SJCRH30 (cell line): ENCODE measurements at places on chromosomes 16 and 17. TPM values are rescaled to one million over a fixed set of nuclear protein-coding genes. Genes with fewer than 3 reads are reported as not detected.
A peak's percentile ranks its signal among the peaks of the same experiment; 100 is the strongest.

- peaks cover 37% of the 10 kb centered on the region for H3K4me1 ChIP-seq
- H3K36me3 ChIP-seq: no peaks in the 10 kb centered on the region
- H3K27me3 ChIP-seq: no peaks in the 10 kb centered on the region
- no peak for DNase-seq
These were observed 282.3 kb upstream of the CCL2 start for GRCh38 chr17:33972763-33973162.

DNA sequence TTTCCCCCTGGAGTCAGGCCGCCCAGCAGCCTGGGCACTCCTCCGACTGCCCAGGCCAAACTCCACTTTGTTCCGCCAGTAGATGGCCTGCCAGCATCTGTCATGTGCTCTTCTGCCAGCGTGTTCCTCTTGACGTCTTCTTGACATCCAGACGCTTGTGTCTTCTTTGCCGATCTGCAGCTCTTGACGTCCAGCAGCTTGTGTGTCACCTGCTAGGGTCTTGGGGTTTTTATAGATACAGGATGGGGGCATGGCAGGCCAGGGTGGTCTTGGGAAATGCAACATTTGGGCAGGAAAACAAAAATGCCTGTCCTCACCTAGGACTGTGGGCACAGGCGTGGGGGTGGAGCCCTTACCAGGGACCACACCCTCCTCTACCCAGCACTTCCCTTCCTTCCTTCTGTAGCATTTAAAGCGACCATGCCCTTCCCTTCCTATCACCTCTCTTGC, 88.7 kb downstream of the BMERB1 start:
- peaks cover 28% of the 10 kb centered on the region for H3K4me1 ChIP-seq
- H3K27ac ChIP-seq: no peak overlapping the region
- no peak for DNase-seq
- no peaks in the 10 kb centered on the region for H3K27me3 ChIP-seq

GRCh38 chr17:34246881-34247280, 8.2 kb upstream of the CCL2 start:
- H3K4me3 ChIP-seq: no peak overlapping the region
- H3K36me3 ChIP-seq: no peaks in the 10 kb centered on the region
- no peaks in the 10 kb centered on the region for H3K27me3 ChIP-seq
- DNase-seq: no peak
- H3K4me1 ChIP-seq: peaks cover 29% of the 10 kb centered on the region

GRCh38 chr16:13727943-13728342, 192.0 kb upstream of the ERCC4 start:
- H3K27me3 ChIP-seq: no peaks in the 10 kb centered on the region
- H3K4me3 ChIP-seq: no peak overlapping the region
- H3K36me3 ChIP-seq: no peaks in the 10 kb centered on the region

GRCh38 chr17:63621229-63621683, 961 bp upstream of the MAP3K3 start:
- no peaks in the 10 kb centered on the region for H3K36me3 ChIP-seq
- H3K4me3 ChIP-seq: peak overlapping the region; percentile 70
- peak overlapping the region; percentile 55 for H3K27ac ChIP-seq
- H3K4me1 ChIP-seq: peaks cover 5% of the 10 kb centered on the region; the same call in 1 of the 2 replicates
- no peaks in the 10 kb centered on the region for H3K27me3 ChIP-seq

DNA sequence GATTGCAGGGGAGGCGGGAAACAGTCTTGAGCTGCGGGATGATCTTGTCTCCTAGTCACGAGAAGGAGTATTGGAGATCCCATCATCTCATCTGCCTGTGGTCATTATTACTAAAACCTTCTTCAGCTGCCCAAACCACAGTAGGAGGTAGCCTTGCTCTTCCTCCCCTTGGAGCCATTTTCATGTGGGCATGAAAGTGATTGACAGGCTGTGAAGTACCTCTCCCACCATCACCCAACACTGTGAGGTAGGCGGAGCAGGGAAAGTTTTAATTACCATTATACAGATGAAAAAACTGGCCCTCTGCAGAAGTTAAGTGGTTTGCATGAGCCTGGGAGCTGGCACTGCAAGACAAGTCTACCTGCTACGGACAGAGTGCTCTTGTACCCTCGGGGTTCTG, 237.3 kb downstream of the MSI2 start:
- H3K27ac ChIP-seq: no peak overlapping the region
- H3K4me1 ChIP-seq: no peaks in the 10 kb centered on the region; the same call in 1 of the 2 replicates
- no peaks in the 10 kb centered on the region for H3K27me3 ChIP-seq
- H3K4me3 ChIP-seq: no peak overlapping the region

DNA sequence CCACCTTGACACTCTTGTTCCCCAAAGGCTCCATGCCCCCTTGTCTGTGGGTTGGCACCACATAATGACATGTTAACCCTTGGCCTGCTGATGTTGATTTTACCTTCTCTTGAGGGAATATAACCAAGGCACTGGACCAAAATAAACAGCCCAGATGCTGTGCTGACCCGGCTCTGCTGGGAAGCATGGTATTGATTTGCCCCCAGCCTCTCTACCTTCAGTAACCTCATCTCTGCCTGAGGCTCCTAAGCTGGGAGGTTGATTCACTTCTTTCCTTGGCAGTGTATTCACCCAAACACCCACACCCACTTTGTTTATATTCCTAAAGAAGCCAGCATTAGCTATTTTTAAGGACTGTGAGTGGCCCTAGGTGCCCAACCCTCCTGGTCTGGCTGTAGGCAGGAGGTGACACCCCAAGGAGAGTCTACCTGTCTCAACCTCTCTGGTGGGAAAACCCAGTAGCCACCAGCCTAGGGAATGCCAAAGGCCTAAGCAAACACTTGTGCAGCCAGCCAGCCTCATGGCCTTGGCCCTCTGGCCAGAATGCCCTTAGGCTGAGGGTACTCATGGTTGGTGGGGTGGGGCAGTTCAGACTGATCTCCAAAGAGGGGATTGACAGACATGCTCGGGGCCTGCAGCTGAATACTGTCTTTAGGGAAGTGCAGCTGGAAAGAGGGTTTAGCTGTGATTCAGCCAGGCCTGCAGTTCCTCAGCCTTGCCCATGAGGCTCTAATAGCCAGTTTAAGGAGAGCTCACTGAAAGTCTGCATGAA, 42.7 kb downstream of the GNAO1 start:
- H3K36me3 ChIP-seq: no peaks in the 10 kb centered on the region
- H3K4me1 ChIP-seq: no peaks in the 10 kb centered on the region
- H3K4me3 ChIP-seq: no peak overlapping the region
- no peaks in the 10 kb centered on the region for H3K27me3 ChIP-seq

DNA sequence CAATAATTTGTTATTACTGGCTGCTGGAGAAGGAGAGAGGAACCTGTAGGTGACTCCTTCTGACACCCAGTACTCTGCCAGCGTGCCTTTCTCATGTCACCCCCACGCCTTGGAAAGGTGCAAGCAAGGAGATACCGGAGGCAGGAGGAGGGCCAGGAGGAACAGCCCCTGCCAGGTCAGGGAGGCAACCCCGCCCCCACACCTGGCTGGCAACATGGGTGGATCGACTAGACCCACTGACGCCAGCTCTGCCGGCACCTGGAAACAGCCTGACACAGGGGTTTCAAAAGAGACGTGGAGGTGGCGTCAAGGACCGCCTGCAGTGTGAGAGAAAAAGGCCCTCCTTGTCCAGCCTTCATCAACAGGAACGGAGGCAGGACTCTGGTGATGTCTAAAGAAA, 62.3 kb downstream of the CYB5B start:
- H3K36me3 ChIP-seq: no peaks in the 10 kb centered on the region
- no peaks in the 10 kb centered on the region for H3K27me3 ChIP-seq
- DNase-seq: no peak
- H3K4me1 ChIP-seq: 0 out of 2 replicates have a peak, but pooled peaks cover 4% of the 10 kb centered on the region
- H3K4me3 ChIP-seq: no peak overlapping the region

DNA sequence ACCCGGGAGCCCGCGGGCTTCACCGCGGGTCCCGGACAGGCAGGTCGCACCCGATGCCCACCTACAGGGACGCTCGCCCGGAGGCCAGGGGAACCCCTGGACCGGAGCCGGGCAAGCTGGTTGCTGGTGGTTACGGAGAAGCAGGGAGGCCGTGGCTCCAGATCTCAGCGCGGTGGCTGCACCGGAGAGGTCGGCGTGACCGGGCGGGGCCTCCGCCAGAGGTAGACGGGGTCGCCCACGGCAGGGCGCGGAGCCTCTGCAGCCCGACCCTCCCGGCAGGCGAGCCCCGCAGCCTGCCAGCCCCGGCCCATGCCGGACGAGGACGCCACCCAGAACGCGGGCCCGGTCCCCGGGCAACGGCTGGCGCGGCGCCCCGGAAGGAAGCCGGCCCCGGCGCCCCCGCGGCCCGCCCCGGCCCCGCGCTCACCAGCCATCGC, 341 bp downstream of the PCYT2 start:
- H3K36me3 ChIP-seq: peaks cover 4% of the 10 kb centered on the region; the same call in 1 of the 2 replicates
- H3K27ac ChIP-seq: no peak overlapping the region
- H3K4me1 ChIP-seq: peaks cover 5% of the 10 kb centered on the region; the same call in 1 of the 2 replicates
- H3K27me3 ChIP-seq: no peaks in the 10 kb centered on the region
- H3K4me3 ChIP-seq: peak overlapping the region; percentile 87
- DNase-seq: no peak

GRCh38 chr16:19935694-19936093, 51.0 kb upstream of the GPRC5B start:
- H3K4me1 ChIP-seq: no peaks in the 10 kb centered on the region
- no peaks in the 10 kb centered on the region for H3K36me3 ChIP-seq
- H3K4me3 ChIP-seq: no peak overlapping the region
- no peak overlapping the region for H3K27ac ChIP-seq
- peak; percentile 75 for DNase-seq

- peaks cover 10% of the 10 kb centered on the region for H3K4me1 ChIP-seq
- H3K4me3 ChIP-seq: no peak overlapping the region
- H3K27me3 ChIP-seq: no peaks in the 10 kb centered on the region
- no peak overlapping the region for H3K27ac ChIP-seq
- DNase-seq: no peak
These were observed 10.1 kb upstream of the ERCC4 start for GRCh38 chr16:13909872-13910303.

DNA sequence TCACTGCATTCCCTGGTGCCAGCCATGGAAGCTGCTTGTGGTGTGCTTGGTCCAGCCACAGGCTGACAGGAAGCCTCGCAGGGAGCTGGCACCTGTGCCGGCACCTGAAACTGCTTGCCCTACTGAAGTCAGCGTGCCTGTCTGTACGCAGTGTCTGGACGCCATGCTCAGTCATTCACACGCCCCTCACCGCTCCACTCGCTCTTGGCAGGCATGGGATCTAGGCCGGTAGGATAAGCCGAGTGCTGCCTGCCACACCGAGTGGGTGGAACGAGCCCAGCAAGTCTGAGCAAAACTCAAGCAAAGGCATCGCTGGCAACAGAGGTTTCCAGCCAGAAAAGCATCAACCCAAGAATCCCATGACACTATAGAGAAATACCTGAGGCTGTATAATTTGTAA, 350.6 kb downstream of the CDH11 start:
- no peaks in the 10 kb centered on the region for H3K36me3 ChIP-seq
- H3K4me3 ChIP-seq: no peak overlapping the region
- no peaks in the 10 kb centered on the region for H3K27me3 ChIP-seq
- no peak for DNase-seq

GRCh38 chr17:40097931-40098845, 2.2 kb downstream of the NR1D1 start:
- no peaks in the 10 kb centered on the region for H3K36me3 ChIP-seq
- H3K4me3 ChIP-seq: peak overlapping the region; percentile 32

GRCh38 chr17:14923981-14924380, 341.1 kb downstream of the PMP22 start:
- no peaks in the 10 kb centered on the region for H3K4me1 ChIP-seq
- H3K36me3 ChIP-seq: no peaks in the 10 kb centered on the region
- no peak overlapping the region for H3K4me3 ChIP-seq
- no peaks in the 10 kb centered on the region for H3K27me3 ChIP-seq

Gene ZNF747
- 11.2 and 12.0 TPM in 2 replicates for total RNA-seq

Gene PAGR1
- total RNA-seq: 25.1 and 28.2 TPM in 2 replicates

Gene MFAP4
- 79.6 and 82.5 TPM in 2 replicates for total RNA-seq

Gene PDILT
- total RNA-seq: not detected in 2 replicates

Gene MMP25
- 0.06 and 0.13 TPM in 2 replicates for total RNA-seq

Gene ALOX12B
- total RNA-seq: not detected in 2 replicates
